Frontal cortex (tissue), 4 donors: ENCODE measurements at places on chromosomes 2 and 18.
A peak's percentile ranks its signal among the peaks of the same experiment; 100 is the strongest.

- DNase-seq, result no peak
Observed at GRCh38 chr2:217419055-217419671, 559.3 kb upstream of the TNP1 start.

DNA sequence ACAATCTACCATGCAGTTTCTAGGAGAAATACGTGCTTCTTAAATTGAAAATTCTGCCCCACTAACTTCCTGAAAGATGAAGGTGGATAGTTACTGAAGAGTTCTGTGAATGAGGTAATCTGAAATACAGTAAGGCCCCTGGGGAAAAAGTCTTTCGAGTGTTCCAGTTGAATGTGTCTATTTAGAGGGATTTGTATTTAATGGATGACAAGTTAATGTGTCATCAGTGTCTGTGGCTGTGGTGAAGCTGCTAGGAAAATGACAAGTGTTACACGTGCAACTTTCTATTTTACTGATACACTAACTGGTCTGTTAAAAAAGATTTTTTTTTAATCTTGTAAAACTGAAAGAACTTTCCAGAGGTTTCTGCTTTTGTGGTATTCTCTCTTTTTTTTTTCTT lies 384.6 kb downstream of the STK39 start:
- DNase-seq, result no peak

DNA sequence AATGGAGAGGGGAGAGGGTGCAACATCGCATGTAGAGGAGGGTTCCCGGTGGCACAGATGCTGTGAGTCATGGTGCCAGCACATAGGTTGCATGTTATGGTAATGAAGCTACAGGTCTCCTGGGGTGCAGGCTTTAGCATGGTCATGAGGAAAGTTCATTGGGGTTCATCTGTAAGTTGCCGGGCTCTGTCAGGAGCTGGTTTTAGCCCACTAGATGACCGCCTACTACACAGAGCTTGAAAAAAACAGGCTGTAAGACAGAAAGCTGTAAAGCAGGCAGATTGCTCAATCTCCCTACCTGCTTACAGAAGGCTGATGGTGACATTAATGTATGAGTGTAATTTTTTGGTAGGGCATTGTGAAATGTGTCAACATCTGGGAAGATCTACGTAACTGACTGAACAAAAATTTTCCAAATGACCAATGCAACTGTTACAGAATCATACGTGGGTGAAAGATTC lies 23.9 kb downstream of the DYSF start:
- no peak for DNase-seq

GRCh38 chr2:25596516-25597244 lies 76.7 kb downstream of the DTNB start:
- no peak for DNase-seq

DNA sequence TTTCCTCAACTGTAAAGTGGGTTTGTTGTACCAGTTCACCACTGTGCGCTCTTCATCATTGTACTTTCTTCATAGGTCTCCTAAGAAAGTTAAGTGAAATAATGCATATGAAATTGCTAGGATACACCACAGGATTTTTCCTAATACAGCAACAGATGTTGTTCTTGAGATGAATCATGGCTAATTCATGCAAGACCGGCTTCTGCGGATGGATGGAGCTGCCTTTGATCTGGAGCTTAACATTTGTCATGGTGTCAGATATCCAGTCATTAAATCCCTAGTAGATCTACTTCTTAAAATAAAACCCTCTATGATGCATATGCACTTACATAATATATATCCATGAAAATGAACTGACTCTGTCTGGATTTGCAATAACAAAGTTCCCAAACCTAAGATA lies 114.1 kb downstream of the COL6A3 start:
- no peak for DNase-seq

- no peak for DNase-seq
Observed at GRCh38 chr2:5991305-5991968, 299.3 kb downstream of the SOX11 start.

DNA sequence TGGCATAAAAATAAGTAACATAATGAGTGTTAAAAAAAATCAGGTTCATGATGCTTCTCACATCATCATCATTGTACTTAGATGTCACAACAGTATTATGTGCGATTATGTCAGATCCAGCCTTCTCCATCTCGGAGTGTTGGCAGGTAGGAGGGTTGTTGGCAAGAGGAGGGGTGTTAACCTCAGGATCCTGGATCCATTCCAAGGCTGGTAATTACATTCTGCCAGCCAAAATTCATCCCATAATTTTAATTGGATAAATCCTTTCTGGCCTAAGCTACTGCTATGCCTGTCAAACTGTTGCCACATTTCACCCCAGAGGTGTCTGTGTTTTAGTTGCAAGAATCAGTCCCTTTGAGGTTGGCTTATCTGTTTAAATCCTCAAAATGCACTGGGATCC lies 891 bp upstream of the FTCDNL1 start:
- no peak for DNase-seq

DNA sequence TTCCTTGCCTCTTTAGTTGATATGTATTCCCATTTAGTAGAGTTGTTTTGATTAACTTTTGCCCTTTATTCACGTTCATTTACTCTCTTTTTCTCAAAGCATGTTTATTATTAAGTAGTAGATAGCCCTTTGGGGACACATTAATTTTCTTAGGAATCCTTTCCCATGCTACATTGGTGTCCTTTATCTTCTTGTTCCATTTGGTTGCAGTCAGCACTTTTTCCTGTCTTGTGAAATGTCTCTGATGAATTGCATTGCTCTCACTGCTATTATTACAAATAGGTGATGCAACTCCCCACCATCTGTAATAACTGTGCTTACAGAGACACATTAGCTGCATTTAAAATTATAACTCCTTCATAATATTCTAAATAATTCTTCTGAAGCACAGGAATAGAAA lies 428.5 kb upstream of the CNTNAP5 start:
- no peak for DNase-seq

GRCh38 chr2:232412986-232413385 lies 6.3 kb downstream of the ALPG start:
- DNase-seq, result no peak

- no peak for DNase-seq
Observed at GRCh38 chr2:44102790-44103562, 65.7 kb upstream of the PPM1B start.

GRCh38 chr2:206814498-206814897 lies 49.1 kb downstream of the FASTKD2 start:
- DNase-seq, result no peak

DNA sequence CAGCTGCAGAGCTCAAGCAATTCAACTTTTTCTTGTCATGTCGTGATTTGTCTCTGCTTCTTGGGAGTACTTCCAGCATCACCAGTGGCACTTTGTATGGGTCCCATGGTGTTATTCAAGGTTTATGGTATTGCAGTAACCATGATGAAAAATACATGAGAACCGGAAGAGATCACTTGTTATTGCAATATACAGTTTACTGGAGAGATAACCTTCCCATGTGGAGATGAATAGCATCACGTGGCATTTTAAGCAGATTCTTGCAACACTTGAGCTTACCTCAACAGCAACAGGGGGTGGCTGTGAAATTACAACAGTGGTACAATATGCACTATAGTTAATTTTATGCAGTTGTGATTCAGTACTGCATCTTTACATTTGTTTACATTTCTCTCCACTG lies 97.4 kb downstream of the APOB start:
- no peak for DNase-seq

DNA sequence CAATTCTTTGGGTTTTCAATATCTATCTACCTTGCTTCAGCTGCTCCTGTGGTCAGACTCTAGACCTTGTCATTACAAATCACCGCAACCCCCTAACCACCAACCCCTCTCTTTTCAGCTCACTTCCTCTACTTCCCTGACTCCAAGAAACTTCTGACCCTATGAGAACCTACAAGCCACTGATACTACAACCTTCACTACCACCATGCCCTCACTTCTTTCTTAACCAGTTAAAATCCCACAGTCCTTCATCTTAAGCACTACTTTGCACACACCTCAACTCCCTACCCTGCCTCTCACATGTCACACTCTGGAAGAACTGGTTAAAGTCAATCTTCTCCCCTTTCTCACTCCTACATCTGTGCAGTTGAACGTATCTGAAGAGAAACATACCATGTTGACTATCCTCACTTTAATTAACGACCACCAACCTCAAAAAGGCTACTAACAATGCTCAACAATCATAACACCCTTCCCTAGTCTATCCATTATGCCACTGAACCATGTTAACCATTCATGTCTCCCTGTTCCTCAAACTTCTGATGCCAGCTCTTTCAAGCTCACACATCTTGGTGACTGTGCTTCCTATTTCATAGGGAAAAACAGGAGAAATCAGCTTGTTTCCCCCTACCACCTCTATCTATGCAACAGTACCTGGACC lies 12.6 kb downstream of the EIF2AK3 start:
- no peak for DNase-seq

DNA sequence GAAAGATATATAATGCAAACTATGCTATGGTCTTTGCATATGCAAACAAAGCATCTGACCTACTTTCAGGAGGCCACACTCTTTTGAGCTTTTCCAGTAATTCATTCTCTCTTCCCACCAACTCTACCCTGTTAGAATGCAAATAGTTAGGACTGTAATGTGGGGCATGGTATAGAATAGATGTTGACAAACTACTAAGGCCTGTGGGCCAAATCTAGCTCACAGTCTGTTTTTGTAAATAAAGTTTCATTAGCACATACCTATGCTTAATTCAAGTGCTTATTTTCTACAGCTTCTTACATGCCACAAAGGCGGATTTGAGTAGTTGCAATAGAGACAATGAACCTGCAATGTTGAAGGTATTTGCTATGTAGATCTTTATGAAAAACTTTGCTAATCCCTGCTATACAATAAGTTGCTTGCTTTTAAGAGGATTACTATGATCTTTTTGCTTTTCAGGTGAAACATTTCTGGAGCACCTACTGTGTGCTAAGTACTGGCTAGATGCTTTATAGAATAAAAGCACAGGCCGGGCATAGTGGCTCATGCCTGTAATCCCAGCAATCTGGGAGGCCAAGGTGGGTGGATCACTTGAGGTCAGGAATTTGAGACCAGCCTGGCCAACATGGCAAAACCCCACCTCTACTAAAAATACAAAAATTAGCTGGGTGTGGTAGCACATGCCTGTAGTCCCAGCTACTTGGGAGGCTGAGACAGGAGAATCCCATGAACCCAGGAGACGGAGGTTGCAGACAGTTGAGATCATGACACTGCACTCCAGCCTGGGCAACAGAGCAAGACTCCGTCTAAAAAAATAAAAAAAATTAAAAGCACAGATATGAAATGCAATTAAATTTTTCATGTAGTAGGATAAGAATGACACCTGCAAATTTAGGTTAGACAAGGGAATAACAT lies 267.8 kb downstream of the DPP10 start:
- DNase-seq, result no peak

GRCh38 chr2:173059292-173059691 lies 16.4 kb upstream of the MAP3K20 start:
- DNase-seq, result no peak

DNA sequence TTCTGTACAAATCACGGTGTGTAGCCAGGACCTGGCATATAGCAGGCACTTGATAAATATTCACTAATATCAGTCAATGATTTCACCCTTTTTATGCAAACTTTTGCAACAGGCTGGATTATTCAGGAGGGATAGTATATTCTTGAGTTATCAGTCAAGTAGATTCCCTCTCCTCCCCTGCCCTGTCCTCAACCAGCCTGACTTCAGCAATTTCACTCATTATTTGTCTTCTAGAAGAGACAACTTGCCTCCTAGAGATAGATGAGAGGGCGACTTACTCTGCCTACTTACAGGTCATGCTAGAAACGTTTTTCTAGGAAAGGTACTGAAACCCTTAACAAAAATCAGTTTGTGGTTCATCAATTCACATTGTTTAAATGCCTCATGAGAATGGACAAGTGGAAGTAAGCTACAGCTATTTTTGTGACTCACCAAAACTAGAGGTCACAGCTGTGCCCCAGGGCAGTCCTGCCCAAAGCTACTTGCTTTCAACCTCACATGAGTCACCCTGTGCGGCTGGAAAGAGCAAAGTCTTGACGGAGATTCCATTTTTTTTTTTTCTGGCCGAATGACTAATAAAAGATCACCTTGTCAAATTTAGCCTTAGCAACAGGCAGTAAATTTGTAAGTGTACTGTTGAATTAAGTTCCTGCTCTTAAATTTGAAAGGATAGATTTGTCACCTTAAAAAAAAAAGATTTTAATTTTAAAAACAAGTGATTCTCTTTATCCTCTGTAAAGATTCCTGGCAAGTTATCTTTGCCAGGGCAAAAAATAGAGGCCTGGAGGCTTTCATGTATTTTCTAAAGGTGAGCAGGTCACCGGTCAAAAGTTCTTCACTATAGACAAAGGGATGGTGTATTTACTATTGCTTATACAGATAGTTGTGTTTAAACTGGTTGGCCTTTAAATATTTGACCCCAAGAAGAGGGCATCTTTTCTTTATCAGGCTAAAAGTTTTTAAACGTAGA lies 109.0 kb upstream of the SLC35G4 start:
- DNase-seq, result no peak

GRCh38 chr2:78979380-78980151 lies 45.9 kb upstream of the REG3G start:
- peak; percentile 35 for DNase-seq

DNA sequence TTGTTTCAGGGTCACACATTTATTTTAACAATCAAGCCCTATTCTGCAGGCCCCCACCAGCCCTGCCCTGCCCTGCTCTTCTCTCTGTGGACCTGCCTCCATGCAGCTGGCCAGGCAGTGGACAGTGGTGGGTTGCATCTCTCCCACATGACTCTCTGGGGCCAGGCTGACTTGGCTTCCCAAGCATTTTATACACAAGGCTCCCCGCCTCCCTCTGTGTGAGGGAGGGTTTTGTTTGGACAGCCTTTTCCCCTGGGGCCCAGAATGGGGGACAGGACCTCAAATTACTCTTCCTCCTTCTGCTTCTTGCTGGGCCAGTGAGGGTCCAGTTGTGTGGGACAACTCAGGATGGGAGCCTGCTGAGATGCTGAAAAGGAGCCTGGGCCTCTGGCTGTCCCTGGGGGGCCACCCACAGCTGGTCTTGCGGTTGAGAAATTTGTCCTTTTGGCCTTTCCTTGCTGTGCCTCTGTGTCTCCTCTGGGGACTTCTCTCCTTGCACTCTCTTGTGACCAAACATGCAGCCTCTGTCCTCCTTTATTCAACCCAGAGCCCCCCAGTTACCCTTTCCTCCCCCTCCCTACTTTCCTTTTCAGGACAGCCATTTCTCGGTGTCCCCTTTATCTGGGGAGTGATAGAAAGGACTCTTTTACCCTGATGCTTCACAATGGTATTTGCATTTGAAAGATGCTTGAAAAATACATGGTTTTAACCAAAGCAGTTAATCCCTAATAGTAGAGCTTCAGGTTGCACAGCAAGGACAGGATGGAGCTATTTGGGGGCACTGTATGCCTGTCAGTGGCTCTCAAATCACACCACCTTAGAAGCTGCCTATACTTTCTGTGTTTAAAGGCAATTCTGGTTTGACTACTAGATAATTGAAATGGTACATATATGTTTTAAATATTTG lies 151.1 kb downstream of the FHOD3 start:
- no peak for DNase-seq

DNA sequence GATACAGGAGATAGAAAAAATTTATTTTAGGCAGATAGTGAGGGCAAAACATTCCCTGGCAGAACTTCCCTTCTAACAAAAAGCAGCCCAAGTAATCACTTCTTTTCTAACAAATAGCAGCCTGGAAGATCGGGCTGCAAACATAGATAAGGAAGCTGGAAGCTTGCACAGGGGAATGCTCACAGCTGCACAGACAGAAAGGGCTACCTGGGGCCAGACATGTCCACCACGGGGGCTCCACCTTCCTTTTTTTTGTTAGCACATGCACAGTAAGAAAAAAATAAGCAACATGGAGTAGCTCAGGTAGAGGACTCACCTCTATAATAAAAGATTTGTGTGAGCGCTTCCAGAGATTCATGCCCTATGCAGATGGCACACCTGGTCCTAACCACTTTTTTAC lies 420.5 kb downstream of the PTH2R start:
- DNase-seq, result no peak

- no peak for DNase-seq
Observed at GRCh38 chr2:68342470-68342869, 22.6 kb upstream of the PLEK start.
